ENCODE measurements at places on chromosomes 2 and 18. TPM values are rescaled to one million over a fixed set of nuclear protein-coding genes. Genes with fewer than 3 reads are reported as not detected.

The RUFY4 gene
- polyA plus RNA-seq: 1.5 TPM

The ZNF804A gene
- polyA plus RNA-seq: 1.7 TPM

The LYG2 gene
- polyA plus RNA-seq: not detected

The SPATA3 gene
- not detected for polyA plus RNA-seq

The PRSS56 gene
- not detected for polyA plus RNA-seq

Data from hepatocyte (in vitro differentiated cells).